ENCODE measurements at places on chromosomes 5 and 9. TPM values are rescaled to one million over a fixed set of nuclear protein-coding genes. Genes with fewer than 3 reads are reported as not detected.

GRCh38 chr5:89493414-89493813, 610.4 kb upstream of the MEF2C start:
- H3K4me3 ChIP-seq: no peak overlapping the region
- H3K27me3 ChIP-seq: no peaks in the 10 kb centered on the region
- no peak overlapping the region for H3K27ac ChIP-seq
- H3K4me1 ChIP-seq: no peaks in the 10 kb centered on the region
- no peaks in the 10 kb centered on the region for H3K36me3 ChIP-seq
- DNase-seq: no peak

DNA sequence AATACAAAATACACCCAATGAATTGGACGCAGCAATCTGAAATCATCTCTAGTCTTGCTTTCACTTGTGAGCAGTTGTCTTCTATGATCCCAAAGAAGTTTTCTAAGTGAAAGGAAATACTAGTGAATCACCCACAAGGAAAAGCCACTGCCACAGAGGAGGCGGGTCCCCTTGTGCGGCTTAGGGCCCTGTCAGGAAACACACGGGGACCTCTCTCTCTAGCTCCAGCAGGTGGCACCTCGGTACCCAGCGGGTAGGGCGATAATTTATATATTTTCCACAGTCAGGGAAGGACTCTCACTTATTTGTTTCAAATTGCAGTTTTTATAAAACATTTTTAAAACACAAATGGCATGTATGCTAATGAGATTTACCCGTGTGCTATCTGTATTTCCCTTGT, 417.1 kb downstream of the KDM4C start:
- peaks cover 70% of the 10 kb centered on the region for H3K36me3 ChIP-seq
- DNase-seq: peak; percentile 12
- no peak overlapping the region for H3K4me3 ChIP-seq
- no peaks in the 10 kb centered on the region for H3K27me3 ChIP-seq
- H3K4me1 ChIP-seq: peaks cover 6% of the 10 kb centered on the region

DNA sequence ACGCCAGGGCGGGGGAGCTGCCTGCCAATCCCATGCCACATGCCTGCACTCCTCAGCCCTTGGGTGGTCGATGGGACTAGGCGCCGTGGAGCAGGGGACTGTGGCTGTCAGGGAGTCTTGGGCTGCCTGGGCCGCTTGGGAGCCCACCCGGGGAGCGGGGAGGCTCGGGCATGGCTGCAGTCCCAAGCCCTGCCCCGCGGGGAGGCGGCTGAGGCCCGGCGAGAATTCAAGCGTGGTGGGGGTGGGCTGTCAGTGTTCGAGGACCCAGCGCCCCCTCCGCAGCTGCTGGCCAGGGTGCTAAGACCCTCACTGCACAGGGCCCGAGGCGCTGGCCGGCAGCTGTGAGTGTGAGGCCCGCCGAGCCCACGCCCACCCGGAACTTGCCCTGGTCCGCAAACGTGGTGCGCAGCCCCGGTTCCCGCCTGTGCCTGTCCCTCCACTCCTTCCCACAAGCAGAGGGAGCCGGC, 83.2 kb upstream of the DMRTA1 start:
- no peak overlapping the region for H3K27ac ChIP-seq
- H3K27me3 ChIP-seq: no peaks in the 10 kb centered on the region
- no peaks in the 10 kb centered on the region for H3K36me3 ChIP-seq
- DNase-seq: no peak

DNA sequence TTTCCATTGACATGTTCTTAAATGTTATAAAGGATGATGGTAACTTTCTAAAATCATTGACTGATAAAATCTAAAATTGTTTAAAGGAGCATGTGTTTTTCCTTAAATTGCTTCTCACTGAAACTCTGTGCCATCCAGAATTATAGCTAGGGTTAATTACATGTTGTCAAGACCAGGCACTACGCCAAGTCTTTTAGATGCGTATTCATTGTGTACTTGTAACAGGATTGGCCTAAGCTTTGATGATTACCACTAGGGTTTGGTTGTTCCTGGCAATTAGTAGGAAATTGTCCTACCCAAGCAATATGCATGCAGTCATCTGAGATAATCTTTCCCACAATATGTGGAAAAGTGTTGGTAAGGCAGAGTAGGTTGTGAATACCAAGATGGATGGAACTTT, 43.8 kb downstream of the PRKACG start:
- H3K27ac ChIP-seq: no peak overlapping the region
- no peak for DNase-seq
- no peak overlapping the region for H3K4me3 ChIP-seq
- peaks cover 3% of the 10 kb centered on the region for H3K27me3 ChIP-seq
- peaks cover 26% of the 10 kb centered on the region for H3K4me1 ChIP-seq

- H3K36me3 ChIP-seq: peaks cover 8% of the 10 kb centered on the region
- H3K27me3 ChIP-seq: no peaks in the 10 kb centered on the region
- H3K4me3 ChIP-seq: no peak overlapping the region
- DNase-seq: no peak
- H3K4me1 ChIP-seq: peaks cover 7% of the 10 kb centered on the region
- H3K27ac ChIP-seq: no peak overlapping the region
Measured at GRCh38 chr5:127068493-127069214, 4.6 kb downstream of the C5orf63 start.

DNA sequence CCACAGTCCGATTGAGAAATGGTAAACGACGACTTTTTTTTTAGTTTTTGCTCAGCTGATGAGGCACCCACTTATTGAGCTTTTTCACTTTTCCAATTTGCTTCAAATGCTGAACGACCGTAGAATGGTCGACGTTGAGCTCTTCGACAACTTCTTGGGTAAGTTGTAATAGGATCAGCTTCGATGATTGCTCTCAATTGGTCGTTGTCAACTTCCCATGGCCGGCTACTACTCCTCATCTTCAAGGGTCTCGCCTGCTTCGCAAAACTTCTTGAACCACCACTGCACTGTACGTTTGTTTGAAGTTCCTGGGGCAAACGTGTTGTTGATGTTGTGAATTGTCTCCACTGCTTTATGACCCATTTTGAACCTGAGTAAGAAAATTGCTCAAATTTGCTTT, 35.7 kb downstream of the NSD1 start:
- DNase-seq: no peak
- no peak overlapping the region for H3K4me3 ChIP-seq
- peaks cover 27% of the 10 kb centered on the region for H3K36me3 ChIP-seq
- peaks cover 15% of the 10 kb centered on the region for H3K4me1 ChIP-seq
- no peaks in the 10 kb centered on the region for H3K27me3 ChIP-seq
- H3K27ac ChIP-seq: peak overlapping the region; percentile 25

- H3K4me3 ChIP-seq: no peak overlapping the region
- no peaks in the 10 kb centered on the region for H3K36me3 ChIP-seq
- no peaks in the 10 kb centered on the region for H3K27me3 ChIP-seq
Measured at GRCh38 chr5:170896779-170897178, 35.0 kb downstream of the RANBP17 start.

DNA sequence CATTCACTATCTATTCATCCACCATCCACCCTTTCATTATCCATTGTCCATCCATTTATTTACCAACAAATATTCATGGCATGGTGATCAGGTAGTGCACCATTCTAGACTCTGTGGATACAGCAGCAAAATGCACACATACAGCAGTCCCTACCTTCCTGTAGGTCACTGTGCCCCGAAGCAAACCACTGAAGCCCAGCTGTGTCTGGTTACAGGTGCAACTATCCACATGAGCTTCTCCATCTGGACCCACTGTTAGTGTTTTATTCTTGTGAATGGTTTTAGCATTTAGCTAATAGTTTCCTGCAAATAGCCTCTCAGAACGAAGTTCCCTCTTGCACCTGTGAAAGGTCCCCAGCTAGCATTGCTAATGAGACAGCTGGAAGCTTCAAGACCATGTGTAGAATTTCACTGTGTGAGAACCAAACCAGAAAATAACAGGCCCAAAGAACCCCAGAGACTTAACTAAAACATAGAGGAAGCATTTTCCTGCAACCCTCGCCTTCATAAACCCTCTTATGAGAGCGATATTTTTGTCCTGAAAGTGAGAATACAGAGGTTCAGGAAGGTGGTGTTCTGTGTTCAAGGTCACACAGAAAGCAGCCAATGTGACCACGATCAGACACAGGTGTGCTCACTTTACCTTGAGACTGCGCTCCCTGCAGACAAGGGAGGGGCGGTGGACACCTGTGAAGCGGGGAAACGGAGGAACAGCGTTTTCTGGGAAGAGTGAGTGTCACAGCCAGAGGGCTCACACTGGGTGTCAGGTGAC, 18.5 kb downstream of the PAEP start:
- H3K27ac ChIP-seq: no peak overlapping the region
- no peak overlapping the region for H3K4me3 ChIP-seq
- H3K27me3 ChIP-seq: peaks cover 3% of the 10 kb centered on the region
- H3K36me3 ChIP-seq: no peaks in the 10 kb centered on the region
- H3K4me1 ChIP-seq: no peaks in the 10 kb centered on the region

GRCh38 chr5:77909237-77909636, 133.1 kb upstream of the TBCA start:
- no peaks in the 10 kb centered on the region for H3K36me3 ChIP-seq
- DNase-seq: no peak
- no peak overlapping the region for H3K27ac ChIP-seq

DNA sequence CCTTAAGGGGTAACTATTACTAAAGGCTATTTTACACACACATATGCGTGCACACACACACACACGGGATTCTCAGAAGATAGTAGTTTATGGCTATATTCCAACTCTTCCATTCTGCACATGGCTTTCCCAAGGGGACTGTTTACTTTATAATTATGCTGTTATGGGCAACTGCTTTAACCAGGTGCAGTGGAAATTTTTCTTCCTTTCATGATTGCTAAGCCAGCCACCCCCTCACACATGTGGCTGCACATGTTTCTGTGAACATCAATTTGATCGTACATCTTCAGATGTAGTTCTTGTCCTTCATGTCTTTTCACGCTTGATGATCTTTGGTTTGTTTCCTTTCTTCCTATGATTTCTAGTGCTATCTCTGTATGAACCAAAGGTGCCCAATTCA, 37.0 kb downstream of the MRPS30 start:
- no peaks in the 10 kb centered on the region for H3K4me1 ChIP-seq
- H3K27me3 ChIP-seq: no peaks in the 10 kb centered on the region
- no peak for DNase-seq
- no peak overlapping the region for H3K27ac ChIP-seq
- no peak overlapping the region for H3K4me3 ChIP-seq
- no peaks in the 10 kb centered on the region for H3K36me3 ChIP-seq

- H3K4me3 ChIP-seq: no peak overlapping the region
- DNase-seq: no peak
- H3K27me3 ChIP-seq: no peaks in the 10 kb centered on the region
- peak overlapping the region; percentile 31 for H3K27ac ChIP-seq
- peaks cover 67% of the 10 kb centered on the region for H3K36me3 ChIP-seq
Measured at GRCh38 chr9:86329649-86330048, 24.6 kb downstream of the TUT7 start.

DNA sequence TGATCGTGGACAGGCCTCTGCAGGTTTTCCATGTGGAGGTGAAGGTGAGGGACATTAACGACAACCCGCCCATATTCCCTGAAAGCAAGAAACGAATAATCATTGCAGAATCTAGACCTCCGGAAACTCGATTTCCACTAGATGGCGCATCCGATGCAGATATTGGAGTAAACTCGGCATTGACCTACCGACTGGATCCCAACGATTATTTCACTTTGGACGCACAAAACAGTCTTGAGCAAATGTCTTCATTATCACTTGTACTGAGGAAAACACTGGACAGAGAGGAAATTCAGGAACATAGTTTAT, 621 bp downstream of the PCDHA13 start:
- no peaks in the 10 kb centered on the region for H3K4me1 ChIP-seq
- H3K27ac ChIP-seq: no peak overlapping the region
- no peak overlapping the region for H3K4me3 ChIP-seq
- no peak for DNase-seq
- peaks cover 34% of the 10 kb centered on the region for H3K27me3 ChIP-seq

The PRRX2 gene
- 0.49 TPM for total RNA-seq

The IFNB1 gene
- 1.4 TPM for total RNA-seq

The C9orf50 gene
- total RNA-seq: not detected

The CAST gene
- total RNA-seq: 211 TPM

The NHP2 gene
- total RNA-seq: 244 TPM

Measured in activated CD4-positive, alpha-beta T cell treated with anti-CD3 and anti-CD28 coated beads for 36 hours (primary cell).